Stimulated activated CD8-positive, alpha-beta memory T cell treated with anti-CD3 and anti-CD28 coated beads, Interleukin-7, amount 100 ng/mL, for 1 hour (primary cell): ENCODE measurements at places on chromosomes 7 and 10.

DNA sequence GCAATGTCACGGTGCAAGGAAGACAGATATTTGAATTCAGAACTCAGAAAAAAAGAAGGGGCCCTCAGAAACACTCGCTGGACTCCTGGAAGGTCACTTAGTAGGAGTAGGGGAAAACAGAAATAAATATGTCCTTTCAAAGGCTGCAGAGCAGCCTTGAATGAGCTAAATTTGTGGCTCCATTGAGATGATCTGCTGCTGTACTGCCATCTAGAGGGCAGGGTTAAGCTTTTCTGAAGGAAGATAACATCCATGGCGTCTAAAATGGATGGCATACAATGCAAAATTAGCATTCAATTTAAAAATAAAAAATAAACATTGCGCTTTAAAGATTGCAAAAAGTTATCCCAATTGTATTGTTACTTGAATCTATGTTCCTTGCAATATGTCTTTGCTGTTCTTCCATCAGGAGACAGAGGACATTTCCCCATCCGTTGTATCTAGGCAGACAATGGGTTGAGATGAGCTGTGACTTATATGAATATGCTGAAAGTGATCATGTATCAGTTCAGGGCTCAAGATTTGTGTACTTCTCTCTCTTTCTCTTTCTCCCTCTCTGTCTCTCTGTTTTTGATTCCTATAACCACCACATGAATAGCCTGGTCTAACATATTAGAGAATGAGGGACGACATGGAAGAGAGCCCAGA, 642.2 kb downstream of the SH2D4B start:
- no peak for DNase-seq

GRCh38 chr7:116316838-116317628, 106.7 kb downstream of the TES start:
- DNase-seq: no peak

GRCh38 chr7:32206987-32207386, 136.8 kb upstream of the PDE1C start:
- no peak for DNase-seq

DNA sequence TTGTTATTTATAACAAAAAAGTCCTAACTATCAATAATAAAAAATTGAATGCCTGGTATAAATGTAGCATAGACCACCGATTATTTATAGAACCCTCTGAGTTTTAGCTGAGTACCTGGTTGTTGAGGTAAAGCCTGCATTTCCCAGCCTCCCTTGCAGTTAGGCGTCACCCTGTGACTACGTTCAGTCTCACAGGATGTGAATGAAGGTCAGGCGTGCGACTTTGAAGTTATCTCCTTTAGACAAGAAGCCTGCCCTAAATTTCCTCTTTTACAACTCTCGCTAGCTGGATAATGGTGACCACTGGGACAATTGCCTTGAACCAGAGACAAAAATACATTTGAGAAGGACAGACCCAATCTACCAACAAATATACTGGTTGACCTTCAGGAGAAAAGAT, 67.5 kb upstream of the TES start:
- DNase-seq: no peak

DNA sequence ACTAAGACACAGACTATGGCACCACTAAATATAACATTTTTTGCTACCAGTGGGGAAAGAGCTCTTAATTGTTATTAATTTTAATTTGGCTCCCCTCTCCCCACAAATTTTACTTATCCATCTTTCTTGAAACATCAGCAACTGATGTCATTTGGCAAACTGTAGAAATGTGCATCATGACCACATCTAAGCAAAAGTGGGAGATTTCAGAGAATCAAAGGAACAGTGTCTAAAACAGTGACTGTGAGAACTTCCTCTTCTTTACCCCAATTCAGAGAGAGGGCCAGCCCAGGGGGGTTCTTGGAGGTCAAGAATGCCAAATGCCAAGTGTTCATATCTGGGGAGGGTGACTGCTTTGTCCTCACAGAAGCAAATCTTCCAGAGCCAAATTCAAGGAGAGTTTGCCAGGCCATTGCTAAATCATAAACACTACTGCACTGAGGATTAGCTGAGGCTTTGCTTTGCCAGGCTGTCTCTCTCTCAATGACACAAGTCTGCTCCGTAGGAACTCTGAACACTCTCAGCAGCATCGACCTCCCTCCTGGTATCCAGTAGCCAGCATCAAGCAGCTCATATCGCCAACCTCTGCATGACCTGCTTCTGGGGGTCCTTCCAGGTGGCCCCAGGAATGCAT, 65.6 kb downstream of the ITIH5 start:
- DNase-seq: no peak

- no peak for DNase-seq
These were observed 243.6 kb downstream of the TWIST1 start for GRCh38 chr7:18873734-18874336.

GRCh38 chr10:79178614-79179163, 109.9 kb downstream of the ZMIZ1 start:
- DNase-seq: no peak

GRCh38 chr10:118680197-118680596, 74.6 kb downstream of the CACUL1 start:
- DNase-seq: no peak

- no peak for DNase-seq
These were observed 13.0 kb upstream of the PCBD1 start for GRCh38 chr10:70901276-70901878.

GRCh38 chr7:47458057-47458456, 123.9 kb downstream of the TNS3 start:
- DNase-seq: no peak

DNA sequence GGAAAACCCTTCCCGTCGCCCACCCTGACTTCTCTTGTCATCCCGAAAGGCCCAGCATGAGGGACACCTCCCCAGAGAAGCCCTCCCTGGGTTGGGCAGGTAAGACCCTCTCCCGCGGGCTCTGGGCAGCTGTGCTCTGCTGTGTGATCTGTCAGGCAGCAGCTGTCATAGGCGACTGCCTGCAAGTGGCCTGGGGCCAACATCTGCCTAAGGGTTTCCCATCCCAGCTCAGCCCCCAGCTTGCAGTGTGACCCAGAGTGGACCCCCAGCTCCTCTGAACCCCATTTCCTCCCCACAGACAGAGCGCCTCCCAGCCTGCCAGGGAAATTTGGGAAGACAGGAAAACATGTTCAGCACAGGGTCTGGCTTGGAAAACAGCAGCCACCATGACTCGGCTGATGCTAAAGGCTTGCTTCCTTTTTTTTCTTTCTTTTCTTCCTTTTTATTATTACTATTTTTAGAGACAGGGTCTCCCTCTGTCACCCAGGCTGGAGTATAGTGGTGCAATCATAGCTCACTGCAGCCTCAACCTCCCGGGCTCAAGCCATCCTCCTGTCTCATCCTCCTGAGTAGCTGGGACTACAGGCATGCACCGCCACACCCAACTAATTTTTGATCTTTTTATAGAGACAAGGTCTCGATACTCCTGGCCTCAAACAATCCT, 18.3 kb upstream of the TNRC18 start:
- no peak for DNase-seq

GRCh38 chr7:35522697-35523096, 172.2 kb downstream of the HERPUD2 start:
- no peak for DNase-seq

DNA sequence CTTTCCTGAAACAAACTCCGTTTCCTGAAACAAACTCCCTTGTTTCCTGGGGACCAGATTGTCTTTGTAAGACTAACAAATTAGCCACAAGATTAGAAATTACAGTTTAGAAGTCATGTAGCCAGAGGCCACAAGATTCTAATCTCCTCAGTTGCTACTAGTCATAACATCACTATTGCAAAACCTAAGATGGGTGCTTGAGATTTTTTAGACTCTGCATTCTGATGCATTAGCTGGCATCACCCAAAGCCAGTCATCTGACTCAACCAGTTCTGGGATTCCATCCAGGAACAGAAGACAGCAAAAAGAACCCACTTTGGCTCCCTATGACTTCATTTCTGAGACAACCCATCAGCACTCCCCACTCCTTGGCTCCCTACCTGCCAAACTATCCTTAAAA, 367.9 kb upstream of the MBL2 start:
- no peak for DNase-seq

DNA sequence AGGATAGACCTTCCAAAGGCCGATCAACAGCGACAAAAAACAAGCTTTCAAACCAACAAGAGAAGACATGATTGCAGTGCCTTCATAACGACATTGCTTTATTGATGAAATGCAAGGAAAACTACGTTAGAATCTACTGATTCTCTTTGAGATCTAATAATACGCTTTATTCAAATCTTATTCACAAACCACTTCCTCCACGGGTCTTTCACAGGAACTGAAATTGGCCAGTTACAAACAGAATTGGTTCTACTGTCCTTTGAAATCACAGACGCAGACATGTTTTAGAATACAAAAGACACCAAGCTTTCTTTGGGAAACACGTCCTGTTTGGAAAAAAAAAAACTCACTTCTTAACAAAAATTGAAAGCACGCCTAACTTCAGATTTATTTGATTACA, 74.7 kb upstream of the SEPHS1 start:
- DNase-seq: no peak

DNA sequence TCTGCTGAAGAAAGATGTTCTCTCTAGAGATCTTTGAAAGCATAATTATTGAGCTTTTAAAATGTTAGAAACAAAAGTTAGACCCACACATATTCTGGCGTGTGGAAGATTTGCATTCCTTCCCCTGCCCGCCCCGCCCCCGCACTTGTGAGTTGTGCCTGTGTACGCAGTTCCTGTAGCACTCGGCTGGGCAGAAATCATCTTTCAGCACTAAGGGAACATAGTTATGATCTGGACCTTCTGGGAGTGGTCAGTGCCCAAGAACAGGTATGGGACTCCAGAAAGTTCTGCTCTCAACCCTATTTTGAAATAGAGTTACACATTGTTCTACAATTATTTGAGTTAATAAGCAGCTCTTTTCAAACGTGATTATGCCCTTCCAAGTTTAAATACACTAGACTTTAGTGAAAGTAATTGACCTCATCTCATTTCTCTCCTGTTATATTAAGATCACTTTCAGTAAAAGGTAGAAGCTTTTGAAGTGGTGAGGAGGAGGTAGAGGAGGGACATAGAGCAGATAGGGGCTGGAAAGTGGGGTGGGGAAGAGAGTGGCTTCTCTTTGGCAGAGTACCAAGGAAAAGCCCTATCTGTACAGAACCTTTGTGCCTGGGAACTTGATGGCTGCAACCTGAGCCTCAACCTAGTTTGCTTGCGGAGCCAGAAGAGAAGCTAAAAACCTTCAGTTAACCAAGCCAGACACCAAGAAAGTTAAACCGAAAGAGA, 5.7 kb downstream of the BLVRA start:
- no peak for DNase-seq

- DNase-seq: no peak
These were observed 1254.4 kb upstream of the PHF14 start for GRCh38 chr7:9719303-9719702.

DNA sequence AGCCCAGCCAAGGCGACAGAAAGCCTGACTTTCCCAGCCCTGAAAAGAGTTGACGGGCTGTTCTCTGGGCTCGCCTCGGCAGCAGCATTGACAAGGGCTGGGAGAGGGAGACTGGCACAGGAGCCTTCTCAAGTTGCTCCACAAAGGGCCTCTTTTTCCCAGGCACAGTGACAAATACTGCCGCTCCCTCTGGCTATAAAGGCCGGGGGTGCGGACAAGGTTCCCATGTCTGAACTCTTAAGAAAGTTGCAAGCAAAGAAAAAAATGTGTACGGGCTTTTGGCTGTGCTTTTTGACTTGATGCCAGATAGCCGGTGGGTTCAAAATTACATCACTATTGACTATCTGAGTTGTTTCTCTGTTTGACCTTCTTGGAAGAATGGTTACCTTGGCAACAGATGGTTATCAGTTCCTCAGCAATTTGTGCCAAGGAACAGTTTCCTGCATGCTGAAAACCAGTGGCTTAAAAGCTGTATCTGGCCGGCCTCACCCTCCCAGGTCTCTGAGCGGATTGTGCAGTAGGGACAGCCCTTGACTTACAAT, 115.9 kb upstream of the EEPD1 start:
- no peak for DNase-seq

DNA sequence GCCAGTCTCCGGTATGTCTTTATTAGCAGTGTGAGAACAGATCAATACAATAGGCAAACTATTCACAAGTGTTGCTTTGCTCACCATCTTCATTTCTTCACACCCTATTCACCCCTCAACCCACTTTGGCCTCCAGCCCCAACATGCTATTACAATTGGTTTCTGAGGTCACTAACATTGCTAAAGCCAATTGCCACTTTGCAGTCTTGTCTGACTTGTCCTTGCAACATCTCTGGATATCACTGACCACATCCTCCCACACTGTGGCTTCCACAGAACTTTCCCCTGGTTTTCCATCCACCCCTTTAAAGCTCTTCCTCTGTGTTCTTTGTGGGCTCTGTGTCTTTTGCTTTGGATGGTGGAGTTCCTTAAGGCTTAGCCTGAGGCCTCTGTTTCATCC, 5.2 kb upstream of the APBB1IP start:
- DNase-seq: no peak

- DNase-seq: no peak
These were observed 13.0 kb downstream of the OR9A2 start for GRCh38 chr7:143013893-143014292.

GRCh38 chr7:2971914-2972834, 71.5 kb downstream of the CARD11 start:
- DNase-seq: no peak

- no peak for DNase-seq
These were observed 141.7 kb downstream of the TWIST1 start for GRCh38 chr7:18975689-18976280.

DNA sequence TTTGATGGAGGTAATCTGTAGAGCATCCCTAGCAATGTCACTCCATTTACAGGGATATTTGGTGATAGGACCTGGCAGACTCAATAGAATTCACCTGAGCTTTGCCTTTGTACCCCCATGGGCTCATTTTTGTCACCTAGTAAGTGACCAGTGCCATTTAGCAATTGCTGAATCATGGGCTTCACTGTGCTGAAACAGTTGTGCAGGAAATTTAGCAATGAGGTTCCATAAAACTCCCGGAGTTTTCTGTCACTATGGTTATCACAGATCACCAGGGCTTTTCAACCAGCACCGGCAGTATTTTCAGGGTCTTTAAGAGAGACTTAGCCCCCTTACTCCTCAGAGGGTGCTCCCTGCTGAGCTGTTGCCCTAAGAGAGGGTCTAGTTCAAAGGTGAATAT, 40.2 kb downstream of the FAS start:
- DNase-seq: no peak

- DNase-seq: no peak
These were observed 30.0 kb upstream of the KNDC1 start for GRCh38 chr10:133129859-133130495.

DNA sequence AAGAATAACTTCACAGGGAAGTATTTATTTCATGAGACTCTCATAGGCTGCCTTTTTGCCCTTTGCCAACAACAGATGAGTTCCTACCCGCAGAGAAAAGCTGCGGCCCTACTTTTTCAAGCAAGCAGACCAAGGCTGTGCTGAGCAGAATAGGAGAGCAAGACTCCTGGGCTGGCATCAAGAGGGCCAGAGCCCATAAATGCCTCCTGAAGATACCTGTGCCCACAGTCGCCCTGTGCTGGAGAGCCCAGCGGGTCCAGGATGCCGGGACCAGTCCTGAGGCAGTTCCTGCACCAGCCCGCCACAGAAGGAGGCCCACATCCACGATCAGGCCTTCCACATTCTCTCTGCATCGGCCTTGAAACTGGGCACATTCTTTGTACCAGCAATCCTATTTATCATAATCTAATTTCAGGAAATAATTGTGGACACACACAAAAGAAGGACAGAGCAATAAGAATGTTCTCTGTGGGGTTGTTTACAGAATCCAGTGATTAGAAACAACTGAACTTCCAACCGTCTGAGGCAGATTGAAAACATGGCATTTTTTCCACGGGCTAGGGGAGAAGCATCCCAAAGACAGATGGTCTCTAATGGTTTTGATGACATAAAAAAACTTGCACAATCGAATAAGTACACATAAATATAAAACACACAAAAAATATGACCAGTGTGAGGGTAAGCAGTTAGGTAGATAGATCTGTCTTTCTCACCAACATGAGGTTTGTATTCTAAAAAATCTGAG, 95.6 kb downstream of the CPXM2 start:
- DNase-seq: no peak
